Activated CD4-positive, alpha-beta T cell treated with anti-CD3 and anti-CD28 coated beads for 36 hours (primary cell): ENCODE measurements at places on chromosomes 1 and 21. TPM values are rescaled to one million over a fixed set of nuclear protein-coding genes. Genes with fewer than 3 reads are reported as not detected.

GRCh38 chr21:46253610-46254124 lies 25.1 kb upstream of the LSS start:
- peak overlapping the region; percentile 89 for H3K27ac ChIP-seq
- H3K27me3 ChIP-seq, result no peaks in the 10 kb centered on the region
- peaks cover 73% of the 10 kb centered on the region for H3K36me3 ChIP-seq
- DNase-seq, result peak; percentile 72
- no peak overlapping the region for H3K4me3 ChIP-seq

DNA sequence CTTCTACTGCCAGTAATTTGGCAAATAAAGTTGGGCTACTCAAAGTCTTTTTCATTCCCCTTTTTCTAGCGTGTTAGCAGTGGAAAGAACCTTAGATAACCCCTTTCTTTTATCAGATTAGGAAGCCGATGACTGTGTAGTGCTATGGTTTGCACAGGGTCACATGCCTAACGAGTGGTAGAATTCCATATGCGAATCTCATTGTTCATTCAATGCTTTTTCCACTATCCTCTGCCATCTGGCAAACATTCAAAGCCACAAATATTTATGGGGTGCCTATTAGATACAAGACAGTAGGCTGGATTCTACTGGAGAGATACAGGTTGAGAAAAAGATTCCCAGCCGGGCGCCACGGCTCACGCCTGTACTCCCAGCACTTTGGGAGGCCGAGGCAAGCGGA lies 14.9 kb upstream of the IER5 start:
- no peak overlapping the region for H3K27ac ChIP-seq
- peaks cover 14% of the 10 kb centered on the region for H3K27me3 ChIP-seq
- no peak overlapping the region for H3K4me3 ChIP-seq
- no peaks in the 10 kb centered on the region for H3K4me1 ChIP-seq

GRCh38 chr1:168892931-168893330 lies 163.9 kb upstream of the DPT start:
- H3K4me1 ChIP-seq, result no peaks in the 10 kb centered on the region
- no peaks in the 10 kb centered on the region for H3K36me3 ChIP-seq
- no peak for DNase-seq
- H3K4me3 ChIP-seq, result no peak overlapping the region

- peaks cover 14% of the 10 kb centered on the region for H3K4me1 ChIP-seq
- H3K36me3 ChIP-seq, result no peaks in the 10 kb centered on the region
- no peak overlapping the region for H3K27ac ChIP-seq
- H3K27me3 ChIP-seq, result no peaks in the 10 kb centered on the region
- peak overlapping the region; percentile 69 for H3K4me3 ChIP-seq
- no peak for DNase-seq
Observed at GRCh38 chr1:227788271-227789083, 27.0 kb upstream of the PRSS38 start.

DNA sequence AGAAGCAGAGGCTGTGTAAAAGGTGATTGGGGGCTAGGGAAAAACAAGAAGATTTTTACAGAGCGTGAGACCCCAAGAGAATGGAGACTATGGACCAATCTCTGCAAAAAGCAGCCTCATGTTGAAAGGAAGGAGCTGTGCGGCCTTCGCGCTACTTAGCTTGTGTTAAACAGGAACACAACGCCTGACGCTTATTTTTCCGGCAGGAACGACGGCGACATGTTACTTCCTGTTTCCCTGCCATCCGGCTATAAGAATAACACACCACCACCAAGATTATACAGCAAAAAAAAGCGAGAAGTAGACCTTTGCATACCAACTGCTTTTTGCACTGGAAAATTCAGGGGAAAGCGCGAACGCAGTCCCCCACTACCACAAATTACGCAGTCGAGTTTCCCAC lies 272.7 kb downstream of the FAM72C start:
- no peaks in the 10 kb centered on the region for H3K36me3 ChIP-seq
- H3K27ac ChIP-seq, result no peak overlapping the region
- DNase-seq, result no peak
- peaks cover 56% of the 10 kb centered on the region for H3K27me3 ChIP-seq

DNA sequence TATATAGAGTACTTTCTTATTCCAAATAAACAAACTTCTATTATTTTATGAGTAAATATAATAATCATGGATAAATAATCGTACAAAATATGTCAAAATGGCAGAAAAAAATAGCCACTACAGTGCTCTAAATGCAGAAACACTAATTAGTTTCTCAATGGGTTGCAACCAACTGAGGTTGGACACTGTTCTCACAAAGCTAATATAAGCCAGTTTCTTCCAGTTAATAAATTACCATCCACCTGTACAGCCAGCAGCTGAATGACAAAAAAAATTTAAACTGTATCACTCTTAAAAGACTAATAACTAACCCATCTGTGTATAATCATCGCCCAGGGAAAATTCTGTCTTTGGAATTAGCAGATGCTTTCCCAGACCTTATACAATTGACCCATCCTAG lies 36.9 kb downstream of the GDAP2 start:
- H3K27me3 ChIP-seq, result no peaks in the 10 kb centered on the region
- H3K36me3 ChIP-seq, result peaks cover 15% of the 10 kb centered on the region
- DNase-seq, result no peak
- no peak overlapping the region for H3K27ac ChIP-seq

- no peak overlapping the region for H3K4me3 ChIP-seq
- H3K4me1 ChIP-seq, result no peaks in the 10 kb centered on the region
- no peaks in the 10 kb centered on the region for H3K36me3 ChIP-seq
- peaks cover 3% of the 10 kb centered on the region for H3K27me3 ChIP-seq
- DNase-seq, result no peak
Observed at GRCh38 chr1:29133861-29134694, 10.4 kb upstream of the TMEM200B start.

DNA sequence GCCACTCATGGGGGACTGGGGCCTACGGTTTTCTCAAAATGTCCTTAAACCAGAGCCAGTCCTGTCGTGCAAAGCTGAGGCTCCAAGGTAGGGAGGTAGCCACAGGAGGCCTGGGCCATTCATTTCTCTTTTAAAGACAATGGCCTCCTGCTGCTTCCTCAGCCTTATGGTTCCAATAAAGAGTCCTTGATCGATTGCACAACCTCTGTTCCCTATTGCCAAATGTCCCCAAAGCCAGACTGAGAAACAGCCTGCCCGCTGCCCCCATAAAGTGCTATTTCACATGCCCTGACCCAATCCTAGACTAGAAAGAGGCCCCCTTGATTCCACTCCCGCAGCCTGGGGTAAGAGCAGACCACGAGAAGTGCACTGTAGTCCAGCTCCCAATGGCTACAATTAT lies 166.7 kb downstream of the CLIC6 start:
- H3K27ac ChIP-seq, result peak overlapping the region; percentile 65
- no peak overlapping the region for H3K4me3 ChIP-seq
- peaks cover 51% of the 10 kb centered on the region for H3K4me1 ChIP-seq
- H3K27me3 ChIP-seq, result no peaks in the 10 kb centered on the region

Gene HSPA6
- 0.14 TPM for total RNA-seq

Gene CA14
- not detected for total RNA-seq

Gene PRELP
- not detected for total RNA-seq

Gene PIK3R3
- total RNA-seq, result 0.78 TPM

Gene UBASH3A
- total RNA-seq, result 39.0 TPM

Gene NEK2
- total RNA-seq, result 38.8 TPM

Gene MAP3K21
- total RNA-seq, result 3.1 TPM
